ENCODE measurements at places on chromosomes 16 and 17.
A peak's percentile ranks its signal among the peaks of the same experiment; 100 is the strongest.

DNA sequence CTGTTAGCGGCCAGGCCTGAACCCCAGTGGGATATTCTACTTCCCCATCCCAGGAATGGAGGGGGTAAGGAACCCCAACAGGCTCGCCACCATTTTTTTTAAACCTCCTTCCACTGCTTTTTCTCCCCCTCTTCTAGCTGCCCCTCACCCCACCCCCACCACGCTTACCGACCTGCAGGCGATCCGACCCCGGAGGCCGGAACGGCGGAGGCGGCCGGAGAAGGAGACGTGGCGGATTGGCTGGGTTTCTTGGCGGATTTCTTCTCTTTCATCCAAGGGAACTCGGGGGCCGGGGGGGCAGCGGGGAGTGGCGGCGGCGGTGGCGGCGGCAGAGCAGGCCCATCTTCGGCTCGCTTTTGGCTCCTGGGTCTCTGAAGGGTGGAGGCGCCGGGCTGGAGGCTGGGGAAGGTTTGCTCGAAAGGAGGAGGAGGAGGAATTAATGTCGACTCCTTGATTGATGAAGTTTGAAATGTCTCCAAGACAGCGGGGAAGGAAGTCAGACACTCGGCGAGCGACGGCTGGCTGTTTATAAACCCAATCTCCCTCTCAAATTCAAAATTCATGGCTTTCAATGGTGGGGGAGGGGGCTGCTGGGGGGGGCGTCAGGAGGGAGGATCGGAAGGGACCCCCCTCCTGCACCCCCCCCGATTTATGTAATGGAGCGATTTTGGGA lies 424 bp downstream of the HOXB2 start:
- peak; percentile 95 for DNase-seq

DNA sequence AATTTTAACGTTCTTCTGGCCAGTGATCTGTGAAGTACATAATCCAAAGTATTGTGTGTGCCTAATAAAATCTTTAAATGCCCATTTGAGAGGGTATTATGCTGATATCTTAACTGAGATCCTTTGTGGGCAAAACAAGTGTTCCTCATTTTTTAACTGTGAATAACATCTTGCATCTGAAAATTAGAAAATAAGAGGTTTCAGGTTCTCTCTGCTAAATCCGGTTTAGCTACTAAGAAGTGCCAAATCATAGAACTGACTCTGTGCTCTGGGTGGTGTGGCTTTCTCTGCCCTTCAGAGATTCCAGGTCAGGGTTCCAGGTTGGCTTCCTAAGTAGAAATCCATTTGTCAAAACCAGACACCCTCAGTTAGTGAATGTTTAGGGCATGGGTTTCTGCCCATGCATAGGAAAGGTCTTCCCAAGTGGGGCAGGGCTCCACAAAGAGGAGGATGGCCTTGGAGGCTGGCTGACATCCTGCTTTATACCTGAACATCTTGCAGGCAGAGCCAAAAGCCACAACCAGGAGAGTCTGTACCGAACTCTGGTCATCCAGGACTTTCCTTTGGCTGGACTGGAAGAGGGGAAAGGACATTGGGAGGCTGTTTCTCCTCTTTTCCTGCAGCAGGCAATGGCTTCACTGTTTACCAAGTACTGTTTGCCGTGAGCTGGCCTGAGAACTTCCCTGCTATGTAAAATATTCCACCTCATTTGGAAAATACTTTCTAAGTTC lies 8.5 kb downstream of the ALDH3A2 start:
- DNase-seq: no peak

DNA sequence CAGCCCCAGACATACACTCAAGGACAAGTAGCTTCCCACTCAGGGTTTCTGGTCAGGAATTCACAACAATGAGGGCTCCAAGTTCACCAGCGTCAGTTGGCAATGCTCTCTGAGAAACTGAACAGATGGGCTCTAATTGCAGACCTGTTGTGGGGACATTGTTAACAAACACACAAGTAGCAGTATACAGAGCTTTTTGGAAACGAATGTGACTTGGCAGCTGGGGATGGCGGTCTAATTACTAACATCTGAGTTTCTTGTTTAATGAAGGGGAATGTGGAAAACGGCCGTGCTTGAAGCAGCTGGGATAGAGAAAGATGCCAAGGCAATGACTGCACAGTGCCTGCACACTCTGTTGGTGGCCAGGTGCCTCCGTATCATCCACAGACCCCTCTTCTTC lies 316.1 kb upstream of the IRX3 start:
- no peak for DNase-seq

DNA sequence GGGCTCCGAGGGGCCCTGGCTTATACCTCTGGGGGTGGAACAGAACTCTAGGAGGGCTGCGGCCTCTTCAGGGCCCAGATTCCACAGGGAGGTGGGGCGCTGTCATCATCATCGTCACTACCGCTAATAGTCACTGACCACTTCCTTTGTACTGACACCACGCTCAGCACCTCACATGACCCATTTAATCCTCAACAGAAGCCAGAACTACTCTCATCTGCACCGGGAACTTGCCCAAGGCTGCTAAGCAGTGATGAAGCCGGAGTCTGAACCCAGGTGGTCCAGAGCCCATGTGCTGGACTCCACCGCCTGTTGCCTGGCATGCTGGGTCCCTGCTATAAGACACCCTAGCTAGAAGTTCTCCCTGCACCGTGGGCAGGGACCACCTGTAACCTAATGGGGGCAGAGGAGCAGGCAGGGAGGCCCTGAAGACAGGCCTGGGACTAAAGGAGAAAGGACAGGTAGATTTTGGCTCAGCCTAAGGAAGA lies 12.0 kb downstream of the UNC13D start:
- no peak for DNase-seq

GRCh38 chr17:16474012-16474725 lies 17.8 kb downstream of the LRRC75A start:
- DNase-seq: no peak

DNA sequence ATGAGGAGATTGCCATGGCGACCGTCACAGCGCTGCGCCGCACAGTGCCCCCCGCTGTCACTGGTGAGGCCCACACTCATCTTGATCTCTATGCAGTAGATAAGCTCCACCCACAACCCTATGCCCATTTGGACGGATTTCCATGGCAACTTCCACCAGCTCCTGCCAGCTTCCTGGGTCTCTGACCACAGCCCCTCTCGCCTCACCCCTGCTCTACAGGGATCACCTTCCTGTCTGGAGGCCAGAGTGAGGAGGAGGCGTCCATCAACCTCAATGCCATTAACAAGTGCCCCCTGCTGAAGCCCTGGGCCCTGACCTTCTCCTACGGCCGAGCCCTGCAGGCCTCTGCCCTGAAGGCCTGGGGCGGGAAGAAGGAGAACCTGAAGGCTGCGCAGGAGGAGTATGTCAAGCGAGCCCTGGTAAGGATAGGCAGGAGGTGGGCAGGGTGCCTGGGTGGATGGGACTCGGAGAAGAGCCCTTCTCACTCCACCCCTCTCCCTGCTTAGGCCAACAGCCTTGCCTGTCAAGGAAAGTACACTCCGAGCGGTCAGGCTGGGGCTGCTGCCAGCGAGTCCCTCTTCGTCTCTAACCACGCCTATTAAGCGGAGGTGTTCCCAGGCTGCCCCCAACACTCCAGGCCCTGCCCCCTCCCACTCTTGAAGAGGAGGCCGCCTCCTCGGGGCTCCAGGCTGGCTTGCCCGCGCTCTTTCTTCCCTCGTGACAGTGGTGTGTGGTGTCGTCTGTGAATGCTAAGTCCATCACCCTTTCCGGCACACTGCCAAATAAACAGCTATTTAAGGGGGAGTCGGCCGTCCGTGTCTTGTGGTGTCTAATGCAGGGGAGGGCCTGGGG lies 4.3 kb downstream of the ALDOA start:
- DNase-seq: no peak

- DNase-seq: no peak
Measured at GRCh38 chr17:67855504-67856324, 30.4 kb downstream of the BPTF start.

GRCh38 chr17:10458701-10459100 lies 10.7 kb downstream of the MYH4 start:
- DNase-seq: no peak

- DNase-seq: no peak
Measured at GRCh38 chr16:83233153-83233552, 574.6 kb upstream of the HSBP1 start.

GRCh38 chr17:41537614-41537954 lies 9.5 kb upstream of the KRT19 start:
- DNase-seq: no peak

All from coronary artery (tissue), 2 donors.